A549 treated with CORT108297 at 1 μM for 4 hours (cell line): ENCODE measurements at places on chromosomes 16 and 17. TPM values are rescaled to one million over a fixed set of nuclear protein-coding genes. Genes with fewer than 3 reads are reported as not detected.

TMEM114 gene
- total RNA-seq = not detected in 5 replicates

GAS2L2 gene
- 0.06 to 0.15 TPM (median 0.09 TPM) in 5 replicates for total RNA-seq

KRT33A gene
- total RNA-seq = not detected in 5 replicates

MIEN1 gene
- 89.2 to 101 TPM (median 94.6 TPM) in 5 replicates for total RNA-seq

OTOP2 gene
- total RNA-seq = 0.05 to 0.08 TPM (median 0.05 TPM) in 4 of 5 replicates, not detected in the other

ABCA9 gene
- total RNA-seq = 0.01 to 0.10 TPM in 2 of 5 replicates, not detected in the others

STAT5A gene
- total RNA-seq = 3.8 to 6.8 TPM (median 5.8 TPM) in 5 replicates

CCL2 gene
- total RNA-seq = 24.8 to 45.1 TPM (median 26.2 TPM) in 5 replicates

EPN3 gene
- 0.09 to 0.32 TPM (median 0.21 TPM) in 5 replicates for total RNA-seq

RNU2-1 gene
- not detected in 5 replicates for total RNA-seq

SAMD14 gene
- 0.27 to 0.95 TPM (median 0.49 TPM) in 5 replicates for total RNA-seq
